ENCODE measurements at places on chromosomes 11 and 22.

DNA sequence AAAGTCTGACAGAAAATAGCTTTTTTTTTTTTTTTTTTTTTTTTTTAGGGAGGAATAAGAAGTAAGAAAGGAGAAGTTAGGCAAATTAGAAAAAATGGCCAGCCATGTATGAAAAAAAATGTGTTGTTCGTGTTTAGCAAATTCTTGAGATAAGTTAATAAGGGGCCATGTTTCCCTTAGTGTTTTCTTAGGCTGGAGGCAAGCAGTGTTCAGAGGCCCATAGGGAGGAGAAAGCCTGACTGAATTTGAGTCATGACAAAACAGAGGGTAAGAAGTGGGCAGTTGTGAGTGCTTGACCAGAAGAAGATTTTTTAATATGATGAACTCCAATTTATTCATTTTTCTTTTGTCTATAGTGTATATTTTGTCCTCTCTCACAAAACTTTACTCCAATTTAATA, 766.4 kb downstream of the FAM181B start:
- DNase-seq: no peak

GRCh38 chr11:73875380-73875779, 1.3 kb downstream of the COA4 start:
- no peak for DNase-seq

- DNase-seq: no peak
Measured at GRCh38 chr11:43676933-43677332, 3.6 kb upstream of the HSD17B12 start.

- no peak for DNase-seq
Measured at GRCh38 chr11:111749646-111750045, 16.5 kb downstream of the PPP2R1B start.

DNA sequence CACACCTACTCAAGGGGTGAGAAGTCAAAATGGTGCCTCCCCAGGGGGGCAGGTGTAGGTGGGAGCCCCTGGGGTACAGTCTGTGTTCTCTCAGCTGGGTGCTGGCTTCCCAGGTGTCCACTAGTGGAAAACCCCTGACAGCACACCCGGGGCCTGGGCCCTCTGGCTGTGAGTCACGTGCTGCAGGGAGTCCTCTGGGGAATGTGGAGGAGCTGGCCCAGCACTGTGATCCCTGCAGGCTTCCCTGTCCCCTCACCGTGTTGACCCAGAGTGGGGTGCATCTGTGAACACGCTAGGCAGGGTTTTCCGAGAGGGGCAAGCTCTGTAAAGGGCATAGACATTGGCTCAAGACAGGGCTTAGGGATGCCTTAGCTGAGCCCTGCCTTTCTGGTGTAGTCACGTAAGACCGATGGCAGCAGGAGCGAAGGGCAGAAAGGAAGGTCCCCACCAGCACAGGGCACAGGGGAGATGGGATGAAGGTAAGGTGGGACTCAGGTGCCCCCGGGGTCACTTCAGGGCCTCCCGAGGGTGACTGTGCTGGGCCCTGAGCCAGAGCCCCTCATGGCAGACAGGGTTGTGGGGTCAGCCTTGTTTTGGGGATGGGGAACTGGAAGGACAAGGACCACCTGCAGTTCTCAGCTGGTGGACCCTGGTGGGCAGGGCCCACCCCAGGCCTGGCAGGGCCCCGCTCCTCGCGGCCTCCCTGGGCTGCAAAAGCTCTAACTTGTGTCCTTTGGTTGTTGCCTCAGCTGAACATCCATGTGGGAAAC, 14.1 kb downstream of the DERL3 start:
- no peak for DNase-seq

DNA sequence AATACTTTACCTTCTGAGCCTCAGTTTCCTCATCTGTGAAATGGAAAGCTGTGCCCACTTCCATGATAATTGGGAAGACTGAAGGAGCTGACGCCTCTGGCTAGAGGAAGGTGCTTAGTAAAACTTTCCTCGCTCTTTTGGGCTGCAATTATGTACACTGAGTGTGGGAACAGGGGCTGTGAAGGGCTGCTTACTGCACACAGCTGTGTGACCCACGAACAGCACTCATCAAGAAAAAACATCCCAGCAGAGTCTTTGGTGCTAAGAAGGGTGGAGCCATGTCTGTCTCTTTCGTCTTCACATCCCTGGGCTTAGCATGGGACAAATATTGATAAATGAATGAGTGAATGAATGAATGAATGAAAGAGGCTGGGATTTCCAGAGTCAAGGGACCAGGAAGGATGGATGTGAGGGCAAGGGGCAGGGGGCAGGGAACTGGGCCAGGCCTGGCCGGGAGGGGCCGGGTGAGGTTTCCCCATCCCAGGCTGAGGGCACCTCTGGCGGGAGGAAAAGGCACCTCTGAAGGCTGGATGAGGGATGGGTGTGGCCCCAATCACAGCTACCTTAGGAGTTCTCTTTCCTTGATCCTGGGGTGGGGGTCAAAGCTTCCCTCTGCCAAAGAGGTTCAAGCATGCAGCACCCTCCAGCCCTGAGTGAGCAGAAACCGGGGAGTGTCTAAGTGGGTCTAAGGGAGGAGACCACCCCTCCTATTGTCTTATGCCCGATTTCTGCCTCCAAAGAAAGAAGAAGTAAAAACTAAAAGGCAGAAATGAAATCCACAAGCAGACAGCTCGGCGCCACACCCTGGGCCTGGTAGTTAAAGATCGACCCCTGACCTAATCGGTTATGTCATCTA, 9.2 kb upstream of the CD5 start:
- DNase-seq: no peak

DNA sequence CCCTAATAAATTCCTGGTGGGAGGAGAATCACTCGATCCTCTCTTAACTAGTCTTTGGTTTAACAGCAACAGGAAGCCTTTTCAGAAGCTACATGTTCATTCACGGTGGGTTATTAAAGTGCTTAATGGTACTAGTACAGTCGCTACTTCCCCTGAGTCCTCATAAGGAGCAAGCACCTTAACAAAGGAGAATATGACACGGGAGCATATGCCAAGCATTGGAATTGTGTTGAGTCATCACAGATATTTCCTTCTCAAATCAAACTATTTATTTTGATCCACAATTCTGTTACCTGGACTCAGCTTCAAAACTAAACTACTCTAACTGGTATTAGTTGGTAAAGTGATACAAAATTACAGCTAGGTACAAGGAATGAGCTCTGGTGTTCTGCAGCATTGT, 177.5 kb upstream of the CTSC start:
- DNase-seq: no peak

- DNase-seq: no peak
Measured at GRCh38 chr22:38073150-38074130, 10.5 kb downstream of the SLC16A8 start.
